ENCODE measurements at places on chromosomes 16 and 17.

- DNase-seq = no peak
These were observed 136.2 kb downstream of the CCT6B start for GRCh38 chr17:34825102-34825501.

GRCh38 chr16:50208460-50208931 lies 55.4 kb downstream of the TENT4B start:
- DNase-seq = no peak

GRCh38 chr16:50316102-50316847 lies 49.9 kb downstream of the ADCY7 start:
- DNase-seq = no peak

- no peak for DNase-seq
These were observed 42.5 kb downstream of the IL21R start for GRCh38 chr16:27444470-27444869.

- no peak for DNase-seq
These were observed 35.7 kb upstream of the METTL9 start for GRCh38 chr16:21563676-21564075.

- DNase-seq = no peak
These were observed 85.6 kb downstream of the WNT3 start for GRCh38 chr17:46732754-46733398.

- DNase-seq = no peak
These were observed 6.9 kb upstream of the SLC7A6 start for GRCh38 chr16:68257251-68257905.

DNA sequence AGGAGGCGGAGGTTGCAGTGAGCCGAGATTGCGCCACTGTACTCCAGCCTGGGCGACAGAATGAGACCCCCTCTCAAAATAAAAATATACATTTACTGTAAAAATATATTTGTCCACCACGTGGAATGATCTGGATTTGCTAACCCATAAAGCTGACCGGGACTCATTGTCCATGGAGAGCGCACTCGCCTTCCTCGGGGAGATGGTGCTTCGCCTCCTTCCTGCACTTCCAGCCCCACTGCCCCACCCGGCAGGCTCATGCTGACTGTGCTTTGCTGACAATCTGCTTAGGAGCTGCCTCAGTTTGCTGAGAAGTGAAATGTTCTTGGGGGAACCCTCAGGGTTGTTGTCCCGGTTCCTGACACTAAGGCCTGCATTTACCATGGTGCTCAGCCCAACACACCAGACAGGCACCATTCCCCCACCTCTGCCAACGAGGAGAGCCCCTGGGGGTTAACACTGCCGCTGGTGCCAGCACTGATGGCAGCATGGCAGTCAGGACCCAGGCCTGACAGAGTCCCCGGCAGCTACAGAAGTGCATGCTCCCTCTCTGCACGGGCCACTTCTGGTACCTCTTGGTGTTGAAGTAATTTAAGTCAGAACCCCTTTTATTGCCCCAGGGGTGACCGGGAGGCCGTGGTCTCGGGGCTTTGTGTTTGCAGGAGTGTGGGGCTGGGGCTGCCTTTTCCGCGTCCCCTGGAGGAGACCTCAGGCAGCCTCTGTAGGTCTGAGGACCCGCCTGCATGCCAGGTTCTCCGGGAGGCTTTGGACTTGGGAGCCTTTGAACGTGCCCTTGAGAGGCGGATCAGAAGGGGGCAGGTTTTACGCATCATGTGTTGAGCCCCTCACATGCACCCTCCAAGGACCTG lies 2.5 kb downstream of the NUBP2 start:
- DNase-seq = no peak

DNA sequence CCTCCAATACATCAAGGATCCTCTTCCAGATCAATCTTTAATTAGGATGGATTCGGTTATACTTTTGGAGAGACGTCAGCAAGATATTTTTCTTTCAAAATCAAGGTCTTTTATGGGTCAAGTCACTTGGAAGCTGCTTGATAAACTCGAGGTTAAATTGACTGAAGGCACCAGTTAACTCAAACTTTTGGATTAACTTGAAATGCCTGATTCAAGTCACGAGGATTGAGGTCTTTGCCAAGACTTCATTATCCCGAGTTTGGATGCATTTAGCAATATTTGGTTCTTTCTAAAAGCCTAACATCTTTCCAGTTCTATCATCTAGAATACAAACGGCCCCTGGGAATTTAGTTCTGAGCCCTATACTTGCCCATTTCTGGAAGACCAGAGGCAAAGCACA lies 82.9 kb downstream of the MYH11 start:
- no peak for DNase-seq

GRCh38 chr17:61460796-61461585 lies 8.8 kb downstream of the TBX4 start:
- no peak for DNase-seq

- DNase-seq = no peak
These were observed 5.8 kb upstream of the CBX4 start for GRCh38 chr17:79844869-79845600.

DNA sequence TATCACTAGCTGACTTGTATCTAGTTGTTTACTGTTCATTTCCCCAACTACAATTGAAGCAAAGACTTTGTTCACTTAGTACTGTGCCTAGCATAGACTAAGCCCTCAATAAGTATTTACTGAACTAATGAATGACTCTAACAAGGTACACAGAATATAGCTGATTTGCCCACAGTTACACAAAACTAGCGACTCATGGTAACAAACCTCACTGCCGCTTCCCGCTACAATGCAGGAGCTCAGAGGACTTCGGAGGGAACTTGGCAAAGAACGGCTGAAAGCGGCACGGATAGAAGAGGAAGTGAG lies 524 bp downstream of the EFTUD2 start:
- DNase-seq = no peak

GRCh38 chr17:68087851-68088250 lies 52.3 kb downstream of the KPNA2 start:
- no peak for DNase-seq

DNA sequence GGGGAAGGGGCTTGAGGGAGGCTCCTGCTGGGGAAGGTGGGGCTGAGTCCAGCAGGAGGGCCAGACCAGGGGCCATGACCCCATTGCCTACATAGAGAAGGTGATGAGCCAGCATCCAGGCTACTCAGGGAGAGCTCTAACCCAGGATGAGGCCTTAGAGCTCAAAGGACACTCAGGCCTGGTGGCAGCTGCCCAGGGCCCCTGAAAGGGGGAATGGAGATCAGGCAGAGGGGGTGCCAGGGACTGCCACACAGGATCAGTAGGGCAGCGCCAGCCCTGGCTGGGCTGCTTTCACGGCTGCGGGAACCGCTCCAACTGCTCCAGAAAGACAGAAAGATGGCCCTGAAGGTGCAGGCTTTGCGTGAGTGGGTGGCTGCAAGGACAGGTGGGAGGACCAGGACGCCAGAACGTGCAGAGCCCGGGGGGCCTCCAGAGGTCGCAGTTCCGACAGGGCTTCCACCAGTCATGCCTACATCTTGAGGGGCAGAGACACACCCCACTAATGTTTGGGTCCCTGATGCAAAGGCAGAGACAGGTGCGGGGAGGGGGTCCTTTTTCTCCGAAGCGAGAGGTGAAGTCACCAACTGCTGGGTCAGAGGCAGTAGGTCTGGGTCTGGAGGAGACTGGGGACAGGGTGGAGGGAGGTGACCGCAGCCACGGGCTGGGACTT lies 882 bp upstream of the ATP6V0C start:
- no peak for DNase-seq

GRCh38 chr17:63631626-63632025 lies 9.4 kb downstream of the MAP3K3 start:
- DNase-seq = no peak

All from renal cortex interstitium (tissue), 15 donors.